ENCODE measurements at places on chromosomes 4 and X. TPM values are rescaled to one million over a fixed set of nuclear protein-coding genes. Genes with fewer than 3 reads are reported as not detected.
A peak's percentile ranks its signal among the peaks of the same experiment; 100 is the strongest.

DNA sequence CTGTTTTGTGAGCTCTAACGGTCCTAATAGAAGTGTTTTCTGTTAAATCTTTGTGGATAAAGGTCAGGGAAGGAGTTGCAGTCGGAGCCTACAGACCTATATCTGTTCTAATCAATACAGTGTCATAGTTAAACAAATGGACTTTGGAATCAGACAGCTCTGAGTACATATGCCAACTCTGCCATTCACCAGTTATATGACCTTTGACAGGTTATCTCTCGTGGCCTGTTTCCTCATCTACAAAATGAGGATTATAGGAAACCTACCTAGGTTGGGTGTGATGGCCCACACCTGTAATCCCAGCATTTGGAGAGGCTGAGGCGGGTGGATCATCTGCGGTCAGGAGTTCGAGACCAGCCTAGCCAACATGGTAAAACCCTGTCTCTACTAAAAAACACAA, 89.7 kb downstream of the MID1IP1 start:
- no peak overlapping the region for H3K27ac ChIP-seq
- peaks cover 5% of the 10 kb centered on the region for H3K4me1 ChIP-seq
- H3K36me3 ChIP-seq, result no peaks in the 10 kb centered on the region
- H3K27me3 ChIP-seq, result peaks cover 2% of the 10 kb centered on the region

- DNase-seq, result no peak
- H3K36me3 ChIP-seq, result no peaks in the 10 kb centered on the region
- H3K4me1 ChIP-seq, result peaks cover 29% of the 10 kb centered on the region
- no peak overlapping the region for H3K4me3 ChIP-seq
Observed at GRCh38 chr4:182562350-182562749, 319.1 kb downstream of the TENM3 start.

DNA sequence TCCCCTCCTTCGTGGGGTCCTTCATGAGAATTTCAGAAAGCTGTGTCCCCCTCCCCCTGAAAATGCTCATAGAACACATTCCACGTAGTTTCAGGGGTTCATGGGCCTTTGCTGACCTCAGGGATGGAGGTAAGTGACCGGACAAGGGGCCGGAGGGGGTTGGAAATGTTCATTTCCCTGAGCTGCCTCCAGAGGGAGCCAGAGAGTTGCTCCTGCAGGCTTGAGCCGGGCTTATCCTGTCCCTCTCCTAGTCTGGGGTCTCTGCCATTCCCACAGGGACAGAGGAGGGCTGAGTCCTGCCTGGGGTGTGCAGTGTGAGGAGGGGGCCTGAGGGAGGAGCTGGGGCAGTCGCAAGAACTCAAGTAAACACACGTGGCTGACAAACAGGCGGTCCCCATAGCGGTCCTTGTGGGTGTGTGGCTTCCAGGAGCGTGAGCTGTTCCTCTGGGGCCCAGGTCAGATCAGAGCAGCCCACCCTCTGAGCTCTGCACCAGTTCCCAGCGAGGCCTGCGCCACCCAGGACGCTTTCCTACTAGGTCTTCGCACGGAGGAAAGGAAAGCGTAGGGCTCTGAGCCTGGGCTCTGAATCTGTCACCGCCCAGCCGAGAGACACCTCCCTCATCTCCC, 62.5 kb downstream of the WFS1 start:
- DNase-seq, result peak; percentile 69
- peaks cover 4% of the 10 kb centered on the region for H3K36me3 ChIP-seq
- H3K27ac ChIP-seq, result no peak overlapping the region
- peaks cover 23% of the 10 kb centered on the region for H3K27me3 ChIP-seq
- H3K4me1 ChIP-seq, result peaks cover 8% of the 10 kb centered on the region

DNA sequence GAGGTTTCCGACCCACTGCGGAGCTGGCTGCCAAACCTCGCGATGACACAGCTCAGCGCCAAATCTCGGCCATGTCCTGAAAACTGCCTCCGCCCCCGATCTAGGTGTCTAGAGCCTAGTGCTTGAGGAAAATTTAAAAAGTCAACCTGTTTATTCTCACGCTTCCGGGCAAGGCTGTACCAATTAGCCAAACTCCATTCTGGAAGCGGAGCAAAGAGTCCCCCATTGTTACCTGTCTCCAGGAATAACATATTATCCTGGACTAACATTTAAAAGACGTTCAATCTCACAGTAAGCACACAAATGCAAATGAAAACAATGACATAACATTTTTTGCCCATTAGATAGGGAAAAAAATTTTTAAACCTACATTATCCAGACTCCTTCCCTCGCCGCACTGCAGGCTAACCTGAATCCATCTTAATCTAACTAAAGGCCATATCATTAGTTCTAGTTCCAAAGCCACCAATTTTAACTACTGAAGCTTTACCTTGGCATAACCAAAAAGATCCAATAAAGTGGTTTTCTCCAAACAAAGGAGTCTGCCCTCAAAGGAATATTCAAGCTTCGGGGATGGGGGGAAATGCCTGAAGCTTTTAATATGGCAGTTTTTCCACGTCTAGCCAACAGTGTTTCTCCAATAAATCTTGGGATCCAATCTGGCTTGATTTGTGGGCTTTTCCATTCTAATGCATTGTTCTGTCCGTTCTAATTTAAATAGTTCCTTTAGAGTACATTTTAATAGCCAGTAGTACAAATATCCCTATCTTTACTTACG, 1.9 kb downstream of the HUWE1 start:
- no peak for DNase-seq
- peak overlapping the region; percentile 96 for H3K4me3 ChIP-seq
- peak overlapping the region; percentile 93 for H3K27ac ChIP-seq

DNA sequence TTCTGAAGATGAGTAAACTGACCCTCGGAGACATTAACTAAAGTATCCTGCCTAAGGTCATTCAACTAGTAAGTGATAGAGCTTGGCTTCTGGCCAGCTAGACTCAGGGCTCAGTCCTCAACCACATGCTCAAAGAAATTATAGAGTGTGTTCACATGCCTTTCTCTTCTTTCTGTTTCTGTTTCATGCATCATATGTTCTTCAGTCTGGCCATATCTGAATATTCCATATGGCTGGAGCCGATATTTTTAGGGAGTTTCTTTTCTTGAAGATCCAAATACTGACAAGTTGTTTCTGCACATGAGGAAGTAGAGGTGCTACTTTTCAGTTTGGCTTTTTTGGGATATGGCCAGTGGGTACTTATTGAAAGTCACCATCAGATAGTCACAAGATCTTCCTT, 44.9 kb downstream of the MMRN1 start:
- H3K4me1 ChIP-seq, result no peaks in the 10 kb centered on the region
- H3K27ac ChIP-seq, result no peak overlapping the region

DNA sequence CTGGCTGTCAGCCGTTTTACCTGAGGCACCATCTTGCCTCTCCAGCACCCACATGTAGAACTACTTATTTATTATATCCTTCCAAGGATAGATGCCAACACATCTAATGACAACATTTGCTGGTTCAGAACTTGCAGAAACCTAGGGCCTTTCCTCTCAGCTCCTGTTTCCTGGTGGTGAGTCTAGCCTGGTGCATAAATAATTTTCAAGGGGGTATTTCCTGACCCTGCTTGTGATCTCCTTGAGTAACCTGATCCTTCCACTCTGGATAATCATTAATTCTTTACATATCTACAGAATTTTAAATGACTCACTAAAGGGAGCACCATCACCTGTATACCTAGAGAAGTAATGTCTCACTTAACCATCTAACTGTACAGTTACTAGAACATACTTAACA, 153.4 kb downstream of the PPARGC1A start:
- H3K4me1 ChIP-seq, result no peaks in the 10 kb centered on the region
- no peak overlapping the region for H3K27ac ChIP-seq
- H3K27me3 ChIP-seq, result no peaks in the 10 kb centered on the region
- no peak overlapping the region for H3K4me3 ChIP-seq

GRCh38 chr4:70614184-70614555, 14.4 kb upstream of the ENAM start:
- H3K27ac ChIP-seq, result no peak overlapping the region
- no peaks in the 10 kb centered on the region for H3K4me1 ChIP-seq
- H3K27me3 ChIP-seq, result peaks cover 1% of the 10 kb centered on the region
- H3K36me3 ChIP-seq, result no peaks in the 10 kb centered on the region

- no peak overlapping the region for H3K4me3 ChIP-seq
- no peaks in the 10 kb centered on the region for H3K36me3 ChIP-seq
- no peak for DNase-seq
- H3K4me1 ChIP-seq, result no peaks in the 10 kb centered on the region
- H3K27ac ChIP-seq, result no peak overlapping the region
- no peaks in the 10 kb centered on the region for H3K27me3 ChIP-seq
Observed at GRCh38 chr4:150342945-150343344, 239.0 kb upstream of the MAB21L2 start.

DNA sequence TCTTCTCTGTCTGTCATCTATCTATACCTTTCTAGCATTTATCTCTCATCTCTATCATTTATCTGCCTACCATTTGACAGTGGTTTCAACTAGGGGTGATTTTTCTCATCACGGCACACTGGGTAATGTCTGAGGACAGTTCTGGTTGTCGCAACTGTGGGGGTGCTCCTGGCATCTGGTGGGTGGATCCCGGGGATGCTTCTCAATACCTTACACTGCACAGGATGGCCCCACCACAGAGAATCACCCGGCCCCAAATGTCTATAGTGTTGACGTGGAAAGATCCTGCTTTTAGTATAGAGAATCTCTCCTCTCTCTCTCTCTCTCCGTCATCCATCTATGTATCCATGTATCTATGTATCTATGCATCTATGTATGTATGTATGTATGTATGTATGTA, 7.2 kb downstream of the P2RY8 start:
- no peak overlapping the region for H3K4me3 ChIP-seq
- no peaks in the 10 kb centered on the region for H3K27me3 ChIP-seq
- H3K36me3 ChIP-seq, result no peaks in the 10 kb centered on the region
- H3K27ac ChIP-seq, result no peak overlapping the region

DNA sequence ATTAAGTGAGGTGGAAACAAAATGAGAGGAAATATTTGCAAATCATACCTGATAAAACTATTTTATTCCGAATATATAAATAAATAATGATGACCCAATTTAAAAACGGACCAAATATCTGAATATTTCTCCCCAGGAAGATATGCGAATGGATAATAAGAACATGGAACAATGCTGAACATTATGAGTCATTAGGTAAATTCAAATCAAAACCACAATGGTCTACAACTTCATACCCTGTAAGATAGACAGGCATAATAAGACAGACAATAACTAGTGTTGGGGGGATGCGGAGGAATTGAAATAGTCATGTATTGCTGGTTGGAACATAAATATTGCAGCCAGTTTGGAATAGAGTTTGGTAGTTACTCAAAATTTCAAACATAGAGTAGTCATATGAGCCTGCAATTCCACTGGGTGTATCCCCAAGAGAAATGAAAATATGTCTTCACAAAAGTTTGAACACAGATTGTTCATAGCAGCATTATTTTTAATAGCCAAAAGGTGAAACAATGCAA, 47.6 kb upstream of the DRP2 start:
- H3K4me3 ChIP-seq, result no peak overlapping the region
- H3K4me1 ChIP-seq, result no peaks in the 10 kb centered on the region
- no peak overlapping the region for H3K27ac ChIP-seq

- DNase-seq, result no peak
- H3K4me3 ChIP-seq, result no peak overlapping the region
- no peak overlapping the region for H3K27ac ChIP-seq
Observed at GRCh38 chr4:112550728-112551127, 34.7 kb upstream of the NEUROG2 start.

GRCh38 chr4:65861993-65862392, 191.7 kb upstream of the EPHA5 start:
- H3K36me3 ChIP-seq, result no peaks in the 10 kb centered on the region
- DNase-seq, result no peak
- H3K4me3 ChIP-seq, result no peak overlapping the region
- no peaks in the 10 kb centered on the region for H3K27me3 ChIP-seq
- H3K4me1 ChIP-seq, result no peaks in the 10 kb centered on the region
- no peak overlapping the region for H3K27ac ChIP-seq

DNA sequence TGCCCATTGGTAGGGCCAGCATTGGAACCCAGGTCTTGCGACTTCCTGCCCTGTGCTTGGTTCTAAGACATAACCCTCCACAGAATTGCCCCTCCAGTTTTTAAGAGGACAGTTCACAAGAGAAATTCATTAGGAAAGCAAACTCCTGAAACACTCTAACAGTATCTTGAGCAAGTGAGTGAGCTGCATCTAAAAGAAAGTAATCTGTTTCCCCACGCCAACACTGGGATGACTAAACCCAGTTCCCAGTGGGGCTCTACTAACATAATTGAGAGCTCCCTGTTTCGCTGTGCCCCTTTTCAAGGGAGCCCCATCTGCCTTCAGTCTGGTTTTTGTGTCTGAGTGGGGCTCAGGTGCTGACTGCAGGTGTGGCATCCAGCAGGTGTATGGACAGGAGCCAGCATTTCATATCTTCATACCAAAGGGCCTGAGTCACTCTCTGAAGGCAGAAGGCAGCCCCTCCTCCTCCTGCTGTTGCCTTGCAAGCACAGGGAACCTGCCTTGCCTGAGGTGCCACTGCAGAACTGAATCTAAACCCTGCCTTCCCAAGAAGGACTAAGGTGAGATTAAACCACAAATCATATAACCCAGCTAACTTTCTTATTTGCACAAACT, 8.0 kb downstream of the AMOT start:
- H3K27ac ChIP-seq, result no peak overlapping the region
- H3K4me3 ChIP-seq, result no peak overlapping the region
- no peaks in the 10 kb centered on the region for H3K4me1 ChIP-seq
- DNase-seq, result no peak
- H3K36me3 ChIP-seq, result no peaks in the 10 kb centered on the region

GRCh38 chr4:80090090-80090489, 17.1 kb upstream of the ANTXR2 start:
- DNase-seq, result no peak
- H3K4me3 ChIP-seq, result no peak overlapping the region
- peaks cover 3% of the 10 kb centered on the region for H3K27me3 ChIP-seq
- no peak overlapping the region for H3K27ac ChIP-seq
- H3K4me1 ChIP-seq, result no peaks in the 10 kb centered on the region

GRCh38 chrX:70592091-70592490, 147.5 kb downstream of the DLG3 start:
- no peak overlapping the region for H3K4me3 ChIP-seq
- no peaks in the 10 kb centered on the region for H3K4me1 ChIP-seq
- no peaks in the 10 kb centered on the region for H3K27me3 ChIP-seq
- no peaks in the 10 kb centered on the region for H3K36me3 ChIP-seq

Gene LUZP4
- total RNA-seq, result not detected

Gene ZNF41
- total RNA-seq, result 5.7 TPM

Gene FRG1
- 47.3 TPM for total RNA-seq

Gene HS3ST1
- 0.44 TPM for total RNA-seq

Gene MED14
- total RNA-seq, result 57.6 TPM

Gene TMEM144
- total RNA-seq, result 5.7 TPM

Gene HDX
- total RNA-seq, result 9.4 TPM

Gene F9
- not detected for total RNA-seq

Gene ARL9
- not detected for total RNA-seq

Gene MSANTD1
- total RNA-seq, result 0.97 TPM

Gene NAA11
- not detected for total RNA-seq

Data from endothelial cell (in vitro differentiated cells).